HL-60 (cell line): ENCODE measurements at places on chromosomes 1 and 21.
A peak's percentile ranks its signal among the peaks of the same experiment; 100 is the strongest.

DNA sequence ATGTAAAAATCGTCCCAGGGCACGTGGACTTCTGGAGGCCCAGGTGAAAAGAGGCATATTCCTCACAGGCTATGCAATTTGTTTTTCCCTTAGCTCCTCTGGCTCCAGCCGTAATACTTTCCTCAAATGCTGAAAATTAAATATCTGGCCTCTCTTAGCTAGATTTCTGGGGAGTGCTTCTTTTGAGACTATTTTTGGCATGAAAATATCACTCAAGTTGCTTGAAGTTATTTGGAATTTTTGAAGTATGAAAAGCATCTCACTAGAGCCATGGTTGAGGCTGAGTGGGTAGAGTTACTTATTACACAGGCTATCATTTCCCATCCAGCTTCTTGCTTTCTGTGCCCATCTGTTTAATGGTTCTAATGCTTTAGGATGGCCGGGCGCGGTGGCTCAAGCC lies 59.7 kb downstream of the MYOM3 start:
- no peak for DNase-seq

DNA sequence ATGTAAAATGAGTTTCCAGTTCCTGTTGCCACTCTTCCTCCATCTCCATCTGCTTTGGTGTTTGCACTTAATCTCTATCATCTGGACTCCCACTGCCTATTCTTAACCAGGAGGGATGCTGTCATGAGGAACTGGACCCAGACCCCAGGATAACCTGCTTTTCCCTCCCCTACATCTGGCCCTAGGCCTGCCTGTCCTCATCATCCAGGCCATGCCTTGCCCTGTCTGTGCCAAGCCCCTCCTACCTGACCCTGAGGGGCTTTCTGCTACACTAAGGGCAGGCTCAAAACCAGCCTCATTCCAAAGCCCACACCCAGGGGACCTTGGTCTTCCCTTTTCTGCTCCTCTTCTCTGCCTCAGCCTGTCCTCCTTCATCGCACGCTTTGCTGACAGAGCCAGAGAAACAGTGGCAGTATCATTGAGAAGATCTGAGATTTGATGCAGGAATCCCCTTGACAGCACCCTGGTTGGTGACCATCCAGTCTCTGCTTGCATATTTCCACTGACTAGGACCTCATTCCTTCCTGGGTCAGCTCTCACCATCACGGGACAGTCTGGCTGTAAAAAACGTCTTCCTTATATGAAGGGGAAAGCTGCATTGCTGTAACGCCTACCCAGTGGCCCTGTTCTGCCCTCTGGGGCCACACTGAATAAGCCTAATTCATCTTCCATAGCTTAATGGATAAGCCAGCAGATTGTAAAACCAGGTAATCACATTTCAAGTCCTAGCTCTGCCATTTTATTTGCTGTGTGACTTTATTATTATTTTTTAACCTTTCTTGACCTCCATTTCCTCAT lies 38.8 kb downstream of the PLXNA2 start:
- DNase-seq = no peak

GRCh38 chr1:13757693-13758092 lies 57.7 kb downstream of the PRDM2 start:
- DNase-seq = no peak

DNA sequence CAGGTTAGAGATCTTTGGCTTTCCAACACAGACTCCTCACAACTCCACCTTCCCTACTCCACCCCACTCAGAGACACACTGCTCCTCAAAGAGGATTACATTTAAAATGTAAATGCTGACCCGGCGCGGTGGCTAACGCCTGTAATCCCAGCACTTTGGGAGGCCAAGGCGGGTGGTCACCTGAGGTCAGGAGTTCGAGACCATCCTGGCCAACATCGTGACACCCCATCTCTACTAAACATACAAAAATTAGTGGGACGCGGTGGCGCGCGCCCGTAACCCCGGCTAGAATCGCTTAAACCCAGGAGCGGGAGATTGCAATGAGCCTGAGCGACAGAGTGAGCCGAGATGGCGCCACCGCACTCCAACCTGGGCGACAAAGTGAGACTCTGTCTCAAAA lies 1.8 kb upstream of the ANP32E start:
- no peak for DNase-seq

DNA sequence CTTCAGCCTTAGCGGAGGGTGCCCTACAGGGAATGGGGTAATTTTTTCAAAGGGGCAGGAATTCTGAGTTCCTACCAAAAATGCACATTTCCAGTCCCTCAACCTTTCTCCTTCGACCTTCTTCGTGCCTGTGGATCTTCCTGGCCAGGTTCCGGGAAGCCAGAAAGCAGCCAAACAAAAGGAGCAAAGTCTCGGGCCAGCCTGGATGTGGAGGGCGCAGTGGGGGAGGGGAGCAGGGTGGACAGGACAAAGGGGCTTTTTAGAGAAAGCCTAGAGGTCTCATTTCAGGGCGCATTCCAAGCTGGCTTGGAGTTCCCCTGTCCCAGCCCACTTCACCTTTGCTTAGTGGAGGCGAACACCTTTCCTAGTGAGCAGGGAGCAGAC lies 2.9 kb upstream of the INAVA start:
- no peak for DNase-seq

DNA sequence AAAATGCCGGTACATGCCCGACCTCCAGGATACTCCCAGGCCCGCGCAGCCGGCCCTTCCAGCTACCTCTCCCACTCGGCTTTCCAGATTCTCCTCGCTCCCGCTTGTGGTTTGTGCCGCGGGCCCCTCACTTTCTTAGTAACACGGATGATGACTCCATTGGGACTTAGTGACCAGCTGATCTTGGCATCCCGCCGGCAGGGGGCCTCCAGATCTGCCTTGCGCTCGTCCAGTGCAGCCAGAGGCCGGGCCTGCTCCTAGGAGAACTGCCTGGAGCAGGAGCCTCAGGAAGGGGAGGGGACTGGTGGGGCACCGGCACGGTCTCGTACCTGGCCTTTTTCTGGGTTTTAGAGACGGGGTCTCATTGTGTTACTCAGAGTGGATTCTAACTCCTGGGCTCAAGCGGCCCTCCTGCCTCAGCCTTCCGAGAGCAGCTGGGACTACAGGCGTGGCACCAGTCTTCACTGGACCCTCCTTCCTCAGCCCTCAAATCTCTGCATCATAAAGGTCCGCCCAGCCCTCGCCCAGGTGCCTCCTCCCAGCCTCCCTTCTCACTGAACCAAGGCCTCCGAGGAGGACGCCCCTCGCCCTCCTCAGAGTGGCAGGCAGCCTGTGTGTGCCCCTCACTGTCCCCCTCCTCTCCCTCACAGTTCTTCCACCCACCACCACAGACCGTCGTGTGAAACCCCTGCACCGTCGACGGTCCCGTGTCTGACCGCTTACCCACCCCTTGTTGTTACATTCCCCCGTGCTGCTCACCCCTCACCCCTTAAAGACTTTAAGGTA lies 78.6 kb downstream of the SLC25A24 start:
- no peak for DNase-seq

GRCh38 chr1:203038217-203038741 lies 12.0 kb downstream of the PPFIA4 start:
- DNase-seq = peak; percentile 34

GRCh38 chr1:15849775-15850324 lies 2.3 kb downstream of the SPEN start:
- peak; percentile 74 for DNase-seq

DNA sequence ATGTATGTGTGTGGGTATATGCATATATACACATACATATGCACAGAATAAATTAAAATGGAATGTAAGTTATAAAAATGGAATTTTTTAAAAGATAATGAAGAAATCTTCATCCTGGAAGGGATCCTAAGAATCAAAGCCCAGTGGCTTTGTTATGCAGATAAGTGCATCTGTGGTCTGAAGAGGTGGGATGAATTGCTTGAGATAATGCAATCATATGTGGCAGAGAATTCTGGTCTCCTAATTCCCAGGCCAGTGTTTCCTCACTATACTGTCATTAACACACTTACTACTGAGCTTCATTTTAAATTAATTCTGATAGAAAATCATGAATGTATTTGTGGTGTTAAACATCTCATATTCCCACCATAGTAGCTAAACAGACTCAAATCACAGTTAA lies 86.7 kb upstream of the PRMT6 start:
- DNase-seq = no peak

GRCh38 chr1:1797731-1798341 lies 19.6 kb upstream of the NADK start:
- DNase-seq = no peak

- DNase-seq = no peak
Observed at GRCh38 chr1:116367256-116367945, 5.6 kb upstream of the ATP1A1 start.

GRCh38 chr1:156126043-156126629 lies 11.6 kb downstream of the LMNA start:
- DNase-seq = peak; percentile 91

DNA sequence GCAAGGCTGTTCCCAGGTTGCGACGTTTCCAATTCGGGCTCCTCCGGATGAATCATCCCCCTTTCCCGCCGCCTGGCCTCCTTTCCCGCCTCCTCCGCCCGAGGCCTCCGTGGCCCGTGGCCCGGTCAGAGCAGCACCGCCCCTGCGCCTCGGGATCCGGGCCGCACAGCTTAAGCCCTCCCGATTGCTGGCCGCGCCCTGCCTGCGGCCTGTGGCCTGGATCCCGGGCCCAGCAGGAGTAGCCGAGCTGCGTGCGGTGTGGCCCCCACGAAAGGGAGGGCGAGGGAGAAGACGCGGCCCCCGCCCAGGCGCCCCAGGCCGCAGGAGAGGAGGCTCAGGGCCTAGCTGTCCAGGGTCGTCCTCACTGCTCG lies 1.0 kb downstream of the TMEM200B start:
- DNase-seq = no peak

DNA sequence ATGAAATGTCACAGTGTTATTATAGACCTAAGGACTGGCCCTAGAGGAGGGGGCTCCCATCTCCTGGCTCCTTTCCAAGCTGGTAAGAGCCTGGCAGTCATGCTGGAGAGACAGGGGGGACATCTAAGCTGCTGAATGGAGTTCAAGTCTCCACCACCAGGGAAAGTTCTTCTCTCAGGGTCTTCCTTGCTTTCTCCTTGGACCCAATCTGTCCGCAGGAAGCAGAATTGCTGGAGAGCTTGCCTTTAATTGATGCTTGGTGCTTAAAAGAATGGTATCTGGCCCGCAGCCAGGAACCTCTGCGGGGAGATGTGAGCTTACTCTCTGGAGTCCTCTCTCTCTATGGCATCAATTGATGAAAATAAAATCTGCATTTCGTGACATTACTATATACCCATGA lies 25.1 kb downstream of the IRF2BP2 start:
- DNase-seq = no peak
